ENCODE measurements at places on chromosomes 3 and 15. TPM values are rescaled to one million over a fixed set of nuclear protein-coding genes. Genes with fewer than 3 reads are reported as not detected.

The BOC gene
- 14.7 TPM for polyA plus RNA-seq

The TBC1D23 gene
- polyA plus RNA-seq, result 37.1 TPM

The SNTN gene
- polyA plus RNA-seq, result not detected

The CEP19 gene
- polyA plus RNA-seq, result 2.7 TPM

The DPPA2 gene
- 0.03 TPM for polyA plus RNA-seq

The TM4SF1 gene
- polyA plus RNA-seq, result 56.9 TPM

The MAPK6 gene
- polyA plus RNA-seq, result 42.1 TPM

GRCh38 chr3:99817047-99817436, 620 bp upstream of the CMSS1 start:
- H3K27me3 ChIP-seq, result no peaks in the 10 kb centered on the region
- peak overlapping the region; percentile 90 for H3K27ac ChIP-seq
- peaks cover 3% of the 10 kb centered on the region for H3K4me1 ChIP-seq
- no peaks in the 10 kb centered on the region for H3K36me3 ChIP-seq
- DNase-seq, result no peak
- peak overlapping the region; percentile 79 for H3K4me3 ChIP-seq

- peak overlapping the region; percentile 11 for H3K27ac ChIP-seq
- H3K4me3 ChIP-seq, result no peak overlapping the region
- H3K36me3 ChIP-seq, result no peaks in the 10 kb centered on the region
- no peaks in the 10 kb centered on the region for H3K27me3 ChIP-seq
- peaks cover 11% of the 10 kb centered on the region for H3K4me1 ChIP-seq
- no peak for DNase-seq
These were observed 75.4 kb downstream of the CMTM8 start for GRCh38 chr3:32313723-32314473.

GRCh38 chr3:71784914-71785531, at the start of gene PROK2:
TSS of gene PROK2 (minus strand) at chr3:71785148. CDS start at chr3:71785052, 96 bp downstream.
- no peak within 1 kb of the TSS for H3K4me3 ChIP-seq
- no peaks in the 10 kb centered on the region for H3K36me3 ChIP-seq
- no peaks in the 10 kb centered on the region for H3K4me1 ChIP-seq
- no peak within 1 kb of the TSS for H3K27ac ChIP-seq

GRCh38 chr3:31610700-31611275, 78.1 kb downstream of the STT3B start:
- H3K36me3 ChIP-seq, result peaks cover 18% of the 10 kb centered on the region
- no peaks in the 10 kb centered on the region for H3K27me3 ChIP-seq
- H3K27ac ChIP-seq, result no peak overlapping the region
- DNase-seq, result peak; percentile 41
- H3K4me3 ChIP-seq, result no peak overlapping the region

GRCh38 chr15:27491666-27492621, 521.0 kb downstream of the GABRG3 start:
- H3K36me3 ChIP-seq, result no peaks in the 10 kb centered on the region
- H3K27me3 ChIP-seq, result no peaks in the 10 kb centered on the region
- no peak overlapping the region for H3K4me3 ChIP-seq
- no peak overlapping the region for H3K27ac ChIP-seq

DNA sequence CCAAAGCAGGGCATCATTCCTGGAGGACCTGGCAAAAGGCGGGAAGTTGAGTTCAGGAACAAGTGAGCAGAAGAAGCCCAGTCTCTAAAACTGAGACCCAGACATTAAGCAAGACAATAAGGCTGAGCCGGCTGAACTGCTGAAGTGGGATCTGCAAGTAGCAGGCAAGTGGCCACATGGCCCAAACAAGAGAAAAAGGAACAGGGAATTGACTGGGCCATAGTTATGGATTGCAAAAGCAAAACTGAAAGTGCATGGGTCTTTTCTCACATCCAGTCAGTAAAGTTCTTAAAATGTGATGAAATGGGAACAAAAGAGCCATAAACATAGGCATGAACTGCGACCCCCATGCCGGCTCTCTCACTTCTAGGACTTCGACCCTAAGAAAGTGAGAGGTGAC, 101.2 kb downstream of the SCN11A start:
- DNase-seq, result no peak
- H3K27ac ChIP-seq, result no peak overlapping the region
- no peaks in the 10 kb centered on the region for H3K36me3 ChIP-seq

- H3K4me1 ChIP-seq, result peaks cover 20% of the 10 kb centered on the region
- no peak overlapping the region for H3K27ac ChIP-seq
- H3K4me3 ChIP-seq, result no peak overlapping the region
- no peak for DNase-seq
- no peaks in the 10 kb centered on the region for H3K27me3 ChIP-seq
These were observed 2.5 kb downstream of the NT5DC2 start for GRCh38 chr3:52530918-52531826.

- no peak for DNase-seq
- H3K4me3 ChIP-seq, result no peak overlapping the region
- H3K27me3 ChIP-seq, result no peaks in the 10 kb centered on the region
- no peaks in the 10 kb centered on the region for H3K4me1 ChIP-seq
- no peaks in the 10 kb centered on the region for H3K36me3 ChIP-seq
- no peak overlapping the region for H3K27ac ChIP-seq
These were observed 247.7 kb downstream of the MYRIP start for GRCh38 chr3:40057077-40057476.

GRCh38 chr3:76083992-76084391, 298.6 kb upstream of the ZNF717 start:
- no peak overlapping the region for H3K27ac ChIP-seq
- no peak overlapping the region for H3K4me3 ChIP-seq
- H3K4me1 ChIP-seq, result no peaks in the 10 kb centered on the region
- DNase-seq, result no peak
- no peaks in the 10 kb centered on the region for H3K36me3 ChIP-seq
- no peaks in the 10 kb centered on the region for H3K27me3 ChIP-seq

- no peaks in the 10 kb centered on the region for H3K4me1 ChIP-seq
- no peak overlapping the region for H3K4me3 ChIP-seq
- no peak for DNase-seq
- H3K36me3 ChIP-seq, result no peaks in the 10 kb centered on the region
- no peaks in the 10 kb centered on the region for H3K27me3 ChIP-seq
- no peak overlapping the region for H3K27ac ChIP-seq
These were observed 95.5 kb upstream of the CHRNA7 start for GRCh38 chr15:31934821-31935220.

DNA sequence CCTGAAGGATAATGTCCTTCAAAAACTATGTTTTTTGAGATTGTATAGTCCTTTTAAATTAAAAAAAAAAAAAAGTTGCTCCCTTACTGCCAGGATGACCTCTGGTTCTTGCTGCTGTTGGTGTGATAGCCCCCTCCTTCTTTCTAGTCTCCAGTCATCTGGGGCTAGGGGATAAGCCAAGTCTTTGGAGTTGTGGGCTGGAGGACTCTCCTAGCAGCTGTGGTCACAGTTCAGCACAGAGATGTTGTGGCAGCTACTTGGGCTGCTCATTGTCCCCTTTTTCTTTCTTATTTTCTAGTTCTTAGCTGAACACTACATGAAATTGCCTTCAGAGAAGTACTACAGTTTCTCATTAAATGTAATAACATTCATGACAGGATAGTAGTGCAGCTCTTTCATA, 39.2 kb upstream of the APH1B start:
- H3K27me3 ChIP-seq, result no peaks in the 10 kb centered on the region
- no peak overlapping the region for H3K27ac ChIP-seq
- no peak for DNase-seq
- peaks cover 14% of the 10 kb centered on the region for H3K4me1 ChIP-seq
- no peak overlapping the region for H3K4me3 ChIP-seq
- no peaks in the 10 kb centered on the region for H3K36me3 ChIP-seq

GRCh38 chr15:33982516-33982915, 14.2 kb downstream of the CHRM5 start:
- H3K4me3 ChIP-seq, result no peak overlapping the region
- H3K4me1 ChIP-seq, result no peaks in the 10 kb centered on the region
- no peaks in the 10 kb centered on the region for H3K27me3 ChIP-seq
- H3K27ac ChIP-seq, result no peak overlapping the region
- H3K36me3 ChIP-seq, result no peaks in the 10 kb centered on the region
- no peak for DNase-seq

DNA sequence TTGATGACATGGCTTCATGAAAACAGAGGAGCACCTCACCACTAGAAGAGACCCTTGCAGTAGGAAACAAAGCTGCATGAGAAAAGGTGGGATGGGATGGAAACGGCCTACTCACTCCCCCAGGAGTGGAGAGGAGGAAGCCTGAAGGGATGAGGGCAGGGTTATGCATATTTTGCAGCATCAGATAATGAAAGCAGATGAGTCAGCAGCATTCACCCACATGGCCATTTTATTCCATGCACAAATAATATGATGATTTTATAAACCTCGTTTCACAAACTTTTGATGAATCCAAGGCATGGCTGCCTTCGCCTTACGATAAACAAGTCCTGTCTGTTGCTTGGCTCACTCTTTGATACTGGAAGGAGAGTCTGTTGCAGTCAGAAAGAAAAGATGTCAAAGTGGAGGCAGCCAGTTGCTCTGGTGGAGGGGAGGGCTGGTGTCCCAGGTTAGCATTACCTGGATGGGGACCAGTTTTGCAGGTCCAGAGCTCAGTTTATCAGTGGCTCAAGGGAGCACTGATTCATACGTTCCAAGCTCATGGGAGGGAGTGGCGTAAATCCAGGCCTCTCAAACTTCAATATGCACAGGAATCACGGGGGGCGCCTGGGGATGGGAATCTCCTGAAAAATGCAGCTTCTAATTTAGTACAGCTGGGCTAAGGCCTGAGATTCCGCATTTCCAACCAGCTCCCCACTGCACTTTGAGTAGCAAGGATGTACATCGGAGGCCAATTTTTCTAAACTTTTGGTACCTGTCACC, 9.2 kb upstream of the EHD4 start:
- DNase-seq, result no peak
- no peaks in the 10 kb centered on the region for H3K27me3 ChIP-seq
- no peak overlapping the region for H3K27ac ChIP-seq
- peaks cover 10% of the 10 kb centered on the region for H3K4me1 ChIP-seq
- no peaks in the 10 kb centered on the region for H3K36me3 ChIP-seq

DNA sequence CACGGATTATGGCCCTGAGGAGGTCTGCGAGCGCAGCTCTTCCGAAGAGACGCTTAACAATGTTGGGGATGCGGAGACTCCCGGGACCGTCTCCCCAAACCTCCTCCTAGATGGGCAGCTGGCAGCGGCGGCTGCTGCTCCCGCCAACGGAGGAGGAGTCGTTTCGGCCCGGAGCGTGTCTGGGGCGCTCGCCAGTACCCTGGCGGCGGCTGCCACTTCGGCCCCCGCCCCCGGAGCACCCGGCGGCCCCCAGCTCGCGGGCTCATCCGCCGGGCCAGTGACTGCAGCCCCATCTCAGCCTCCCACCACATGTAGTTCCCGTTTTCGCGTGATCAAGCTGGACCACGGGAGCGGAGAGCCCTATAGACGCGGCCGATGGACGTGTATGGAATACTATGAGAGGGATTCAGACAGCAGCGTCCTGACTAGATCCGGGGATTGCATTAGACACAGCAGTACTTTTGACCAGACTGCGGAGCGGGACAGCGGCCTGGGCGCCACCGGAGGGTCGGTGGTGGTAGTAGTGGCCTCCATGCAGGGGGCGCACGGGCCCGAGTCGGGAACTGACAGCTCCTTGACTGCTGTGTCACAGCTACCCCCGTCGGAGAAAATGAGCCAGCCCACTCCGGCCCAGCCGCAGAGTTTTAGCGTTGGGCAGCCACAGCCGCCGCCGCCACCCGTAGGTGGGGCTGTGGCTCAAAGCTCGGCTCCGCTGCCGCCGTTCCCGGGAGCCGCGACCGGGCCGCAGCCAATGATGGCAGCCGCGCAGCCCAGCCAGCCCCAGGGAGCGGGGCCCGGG, 1.6 kb downstream of the TSC22D2 start:
- H3K4me1 ChIP-seq, result no peaks in the 10 kb centered on the region
- H3K27ac ChIP-seq, result peak overlapping the region; percentile 98
- H3K4me3 ChIP-seq, result peak overlapping the region; percentile 98
- no peaks in the 10 kb centered on the region for H3K36me3 ChIP-seq
- DNase-seq, result peak; percentile 63
- no peaks in the 10 kb centered on the region for H3K27me3 ChIP-seq

GRCh38 chr3:45553469-45553974, 41.0 kb upstream of the LIMD1 start:
- H3K27ac ChIP-seq, result no peak overlapping the region
- no peak for DNase-seq
- no peaks in the 10 kb centered on the region for H3K27me3 ChIP-seq

- no peaks in the 10 kb centered on the region for H3K4me1 ChIP-seq
- H3K27ac ChIP-seq, result no peak overlapping the region
- H3K4me3 ChIP-seq, result no peak overlapping the region
- H3K27me3 ChIP-seq, result no peaks in the 10 kb centered on the region
These were observed 204.6 kb upstream of the STRIT1 start for GRCh38 chr3:155497930-155498647.

GRCh38 chr15:66233487-66234415, 19.8 kb downstream of the MEGF11 start:
- H3K4me3 ChIP-seq, result no peak overlapping the region
- H3K27ac ChIP-seq, result no peak overlapping the region
- peaks cover 25% of the 10 kb centered on the region for H3K4me1 ChIP-seq
- no peaks in the 10 kb centered on the region for H3K36me3 ChIP-seq

- H3K27ac ChIP-seq, result no peak overlapping the region
- DNase-seq, result no peak
- H3K27me3 ChIP-seq, result no peaks in the 10 kb centered on the region
- H3K4me1 ChIP-seq, result no peaks in the 10 kb centered on the region
- H3K4me3 ChIP-seq, result no peak overlapping the region
- H3K36me3 ChIP-seq, result no peaks in the 10 kb centered on the region
These were observed 300.6 kb upstream of the KCNH8 start for GRCh38 chr3:18847583-18848197.

DNA sequence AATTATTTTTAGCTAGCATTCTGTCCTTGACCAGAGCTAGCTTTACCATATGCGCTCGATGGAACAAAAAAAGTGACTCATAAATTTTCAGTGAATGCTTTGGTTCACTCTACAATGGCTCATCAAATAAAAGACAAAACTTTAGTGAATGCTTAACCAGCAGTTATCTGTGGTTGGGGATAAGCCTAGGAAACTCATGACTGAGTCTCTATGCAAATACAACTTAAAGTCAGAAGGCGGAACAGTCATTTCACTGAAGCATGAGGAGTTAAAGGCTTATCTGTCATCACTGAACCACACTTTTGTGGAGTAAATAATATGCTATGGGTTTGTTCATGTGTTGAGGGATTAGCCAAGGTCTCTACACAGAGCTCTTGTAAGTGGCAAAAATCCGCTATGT, 308.4 kb downstream of the SQOR start:
- no peaks in the 10 kb centered on the region for H3K4me1 ChIP-seq
- H3K27ac ChIP-seq, result no peak overlapping the region
- no peak overlapping the region for H3K4me3 ChIP-seq
- H3K27me3 ChIP-seq, result no peaks in the 10 kb centered on the region

- H3K27ac ChIP-seq, result no peak overlapping the region
- no peak overlapping the region for H3K4me3 ChIP-seq
- H3K36me3 ChIP-seq, result no peaks in the 10 kb centered on the region
- H3K27me3 ChIP-seq, result no peaks in the 10 kb centered on the region
- no peaks in the 10 kb centered on the region for H3K4me1 ChIP-seq
- DNase-seq, result no peak
These were observed 63.1 kb downstream of the CDC25A start for GRCh38 chr3:48125013-48125705.

DNA sequence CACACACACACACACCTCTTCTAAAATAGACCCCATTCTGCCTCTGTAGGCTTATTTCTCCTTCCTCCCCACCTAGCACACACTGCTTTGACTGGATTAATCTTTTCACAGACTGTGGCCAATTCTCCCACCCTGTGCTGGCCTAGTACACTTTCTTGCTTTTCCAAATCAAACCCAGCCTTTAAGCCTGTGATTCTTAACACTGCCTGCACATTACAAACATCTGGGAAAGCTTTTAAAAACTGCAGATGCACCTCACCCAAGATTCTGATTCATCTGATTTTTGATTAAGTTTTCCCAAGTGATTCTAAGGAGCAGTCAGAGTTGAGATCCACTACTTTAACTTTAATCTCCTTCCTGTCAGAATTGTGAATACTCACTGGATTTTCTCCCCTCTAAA, 12.8 kb downstream of the CSNK1G1 start:
- DNase-seq, result no peak
- no peak overlapping the region for H3K4me3 ChIP-seq
- peaks cover 7% of the 10 kb centered on the region for H3K4me1 ChIP-seq
- H3K27me3 ChIP-seq, result no peaks in the 10 kb centered on the region
- H3K27ac ChIP-seq, result no peak overlapping the region

Data from large intestine (tissue), 12 donors.